ENCODE measurements at places on chromosomes 11 and 22.

- no peak for DNase-seq
These were observed 17.6 kb upstream of the PPFIA1 start for GRCh38 chr11:70252844-70253243.

DNA sequence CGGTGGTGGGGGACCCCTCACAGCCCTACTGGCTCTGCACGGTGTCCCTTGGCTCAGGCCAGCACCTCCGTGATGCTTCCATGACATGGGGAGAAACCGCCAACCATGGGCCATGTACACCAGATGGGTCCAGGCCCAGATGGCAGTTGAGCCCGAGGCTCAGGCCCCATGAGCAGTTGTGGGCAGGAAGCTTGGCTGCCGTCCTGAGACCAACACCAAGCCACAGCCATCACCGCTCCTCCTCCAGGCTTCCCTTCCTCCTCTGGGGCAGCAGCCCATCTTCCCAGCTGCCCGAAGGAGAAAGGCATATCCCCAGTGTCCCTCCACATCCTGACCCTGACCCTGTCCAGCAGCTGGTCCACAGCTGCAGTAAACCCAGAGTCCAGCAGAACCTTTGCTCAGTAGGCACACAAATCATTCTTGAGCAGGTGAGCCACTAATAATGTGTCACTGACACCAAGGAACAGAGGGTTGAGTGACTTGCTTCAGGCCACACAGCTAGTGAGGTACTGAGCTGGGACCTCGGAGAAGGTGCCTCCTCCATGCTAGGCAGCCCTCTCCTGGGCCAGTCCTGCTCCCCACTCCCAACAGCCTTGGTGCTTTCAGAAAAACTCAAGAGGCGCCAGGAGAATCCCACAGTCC is 204.9 kb downstream of the CTTN start:
- DNase-seq, result no peak

GRCh38 chr22:20803696-20804324 is 29.9 kb downstream of the SERPIND1 start:
- DNase-seq, result no peak

DNA sequence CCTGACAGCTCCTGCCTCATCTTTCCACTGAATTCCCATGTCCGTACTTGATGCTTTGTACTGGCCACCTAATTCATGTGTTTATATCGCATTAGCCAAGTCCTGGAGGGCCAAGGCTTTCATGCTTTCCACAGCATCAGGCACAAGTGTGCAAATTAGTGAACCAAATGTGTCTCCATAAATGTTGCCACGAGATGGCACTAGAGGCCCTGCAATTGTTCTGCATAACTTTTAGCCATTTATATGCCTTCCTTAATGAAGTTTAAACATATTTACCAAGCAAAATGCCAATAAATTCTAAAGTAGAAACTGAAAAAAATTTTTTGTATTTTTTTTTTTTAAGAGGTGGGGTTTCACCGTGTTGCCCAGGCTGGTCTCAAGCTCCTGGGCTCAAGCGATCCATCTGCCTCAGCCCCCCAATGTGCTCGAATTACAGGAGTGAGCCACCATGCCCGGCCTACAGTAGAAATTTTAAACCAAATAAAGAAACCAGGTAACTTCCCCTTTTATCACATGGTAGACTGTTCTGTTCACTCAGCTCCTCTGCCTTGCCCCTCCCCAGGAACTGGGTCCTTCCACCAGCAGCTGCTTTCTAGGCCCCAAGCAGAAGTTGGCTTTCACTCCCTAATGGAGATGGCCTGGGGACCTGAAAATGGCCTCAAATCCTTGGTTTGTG is 20.8 kb upstream of the IL18BP start:
- peak; percentile 19 for DNase-seq

DNA sequence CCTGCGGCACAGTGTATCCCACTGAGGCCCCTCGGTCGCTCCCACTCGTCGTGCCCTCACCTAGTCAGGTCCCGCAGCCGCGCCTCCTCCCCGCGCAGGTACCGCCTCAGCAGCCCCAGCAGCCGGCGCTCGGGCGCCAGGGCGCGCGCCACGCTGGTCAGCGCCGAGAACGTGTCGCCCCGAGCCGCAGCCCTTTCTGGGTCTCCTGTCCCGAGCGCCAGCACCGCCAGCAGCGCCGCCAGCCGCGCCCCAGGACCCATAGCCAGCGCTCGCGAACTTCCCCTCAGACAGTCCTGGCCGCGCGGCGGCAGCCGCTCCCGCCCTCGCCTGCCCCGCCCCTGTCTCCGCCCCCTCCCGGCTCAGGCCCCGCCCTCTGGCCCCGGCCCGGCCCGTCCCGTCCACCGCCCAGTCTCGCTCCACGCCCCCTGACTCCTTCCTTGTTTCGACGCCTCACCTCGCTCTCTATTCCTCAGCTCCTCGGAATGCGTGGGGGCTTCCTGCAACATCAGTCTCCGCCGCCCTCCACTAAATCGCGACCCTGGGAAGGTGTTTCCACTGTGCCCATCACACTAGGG is at the start of gene P4HA3:
P4HA3 (minus strand) TSS at position 289 of the 575 bp plus-strand sequence; CDS start at position 260, 29 bp downstream.
- DNase-seq, result no peak

- no peak for DNase-seq
These were observed 62.7 kb downstream of the IGF2 start for GRCh38 chr11:2076441-2076840.

GRCh38 chr22:19962909-19963806 is 21.5 kb upstream of the TXNRD2 start:
- DNase-seq, result no peak

DNA sequence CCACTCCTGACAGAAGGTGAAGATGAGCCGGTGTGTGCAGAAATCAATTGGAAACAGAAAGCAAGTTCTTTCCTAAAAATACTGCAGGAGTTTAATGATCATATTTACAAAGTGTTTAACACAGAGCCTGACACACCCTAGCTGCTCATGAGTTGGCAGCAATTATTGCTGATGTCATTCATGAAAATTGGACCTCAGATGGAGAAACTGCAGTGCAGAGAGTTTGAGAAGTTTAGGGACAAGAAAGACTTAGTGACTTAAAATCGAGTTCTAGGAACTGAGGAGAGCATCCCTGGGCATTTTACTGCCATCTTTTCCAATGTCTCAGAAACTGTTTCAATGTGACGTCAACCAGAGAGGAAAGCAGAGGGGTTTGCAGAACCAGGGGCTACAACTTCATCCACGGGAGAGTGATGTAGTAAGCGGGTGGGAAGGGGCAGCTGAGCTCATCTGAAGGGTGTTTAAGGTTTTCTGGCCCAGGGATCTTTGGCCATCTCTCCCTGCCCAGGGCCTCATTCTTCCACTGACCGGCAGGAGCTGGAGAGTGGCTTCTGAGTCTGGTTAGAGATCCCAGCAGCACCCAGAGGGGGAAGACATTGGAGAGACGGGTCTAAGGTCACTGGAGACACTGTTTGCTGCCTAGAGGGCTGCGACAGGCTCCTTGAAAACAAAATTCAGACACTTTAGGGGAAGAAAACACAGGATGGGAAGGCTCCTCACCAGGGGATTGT is 21.1 kb upstream of the IGLL5 start:
- DNase-seq, result no peak

GRCh38 chr22:44075670-44076069 is 51.6 kb downstream of the PARVB start:
- no peak for DNase-seq

DNA sequence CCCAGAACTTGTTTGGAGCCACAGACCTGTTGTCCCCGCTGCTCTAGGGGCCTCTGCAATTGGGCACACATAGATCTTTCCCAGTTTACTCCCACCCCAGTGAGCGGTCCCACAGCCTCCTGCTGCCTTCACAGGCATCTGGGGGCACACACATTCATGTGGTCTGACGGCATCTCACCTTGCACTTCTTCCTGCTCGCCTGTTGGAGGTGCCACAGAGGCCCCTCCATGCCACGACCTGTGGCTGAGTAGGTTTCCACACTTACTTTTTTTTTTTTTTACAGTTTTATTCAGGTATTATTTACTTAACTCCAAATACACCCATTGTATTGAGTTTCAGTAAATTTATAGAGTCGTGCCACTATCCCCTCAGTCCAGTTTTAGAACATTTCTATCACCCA is 68.9 kb upstream of the SEPTIN5 start:
- DNase-seq, result no peak

DNA sequence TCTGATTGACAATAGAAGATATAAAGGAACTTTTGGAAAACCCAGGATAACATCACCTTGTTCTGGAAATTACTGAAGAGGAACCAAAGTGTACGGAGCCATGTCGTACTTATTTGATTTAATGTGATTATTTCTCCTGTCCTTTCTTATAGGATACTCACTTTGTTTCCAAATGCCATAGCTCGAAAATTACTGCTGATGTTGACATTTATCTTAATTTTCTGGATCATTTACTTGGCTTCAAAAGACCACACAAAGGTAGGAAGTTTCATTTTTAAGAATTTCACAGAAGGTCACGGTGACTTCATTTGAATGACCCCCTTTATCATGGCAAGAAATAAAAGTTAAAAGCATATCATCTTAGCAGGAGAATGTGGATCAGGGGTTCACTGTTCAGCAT is 1.2 kb downstream of the NXPE2 start:
- no peak for DNase-seq

- DNase-seq, result no peak
These were observed 64.7 kb upstream of the CD5 start for GRCh38 chr11:61037441-61038093.

- no peak for DNase-seq
These were observed 17.9 kb upstream of the ADA2 start for GRCh38 chr22:17237038-17237668.

GRCh38 chr11:48172818-48173609 is 43.6 kb upstream of the OR4B1 start:
- DNase-seq, result no peak

GRCh38 chr22:37526376-37526775 is 7.2 kb upstream of the CARD10 start:
- no peak for DNase-seq

- DNase-seq, result no peak
These were observed 49.8 kb upstream of the ARHGAP20 start for GRCh38 chr11:110761991-110762390.

- no peak for DNase-seq
These were observed 142.8 kb upstream of the B3GAT1 start for GRCh38 chr11:134554861-134555260.

DNA sequence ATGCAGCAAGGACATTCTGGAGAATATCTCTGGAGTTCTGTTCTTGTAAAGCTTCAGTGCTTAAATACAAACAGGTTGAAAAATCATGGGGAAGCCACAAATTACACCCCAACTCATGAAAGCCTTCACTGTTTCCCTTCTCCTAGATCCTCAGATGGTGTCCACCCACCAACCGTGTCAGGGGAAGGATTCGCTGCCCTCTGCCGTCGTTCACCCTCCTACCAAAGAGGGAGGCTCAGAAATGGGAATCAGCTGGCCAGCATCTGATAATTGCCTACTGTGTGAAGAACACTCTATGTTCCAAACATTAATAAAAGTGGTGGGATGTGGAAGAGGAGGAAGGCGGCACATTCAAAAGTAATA is 7.4 kb upstream of the HEPACAM start:
- DNase-seq, result peak; percentile 64

DNA sequence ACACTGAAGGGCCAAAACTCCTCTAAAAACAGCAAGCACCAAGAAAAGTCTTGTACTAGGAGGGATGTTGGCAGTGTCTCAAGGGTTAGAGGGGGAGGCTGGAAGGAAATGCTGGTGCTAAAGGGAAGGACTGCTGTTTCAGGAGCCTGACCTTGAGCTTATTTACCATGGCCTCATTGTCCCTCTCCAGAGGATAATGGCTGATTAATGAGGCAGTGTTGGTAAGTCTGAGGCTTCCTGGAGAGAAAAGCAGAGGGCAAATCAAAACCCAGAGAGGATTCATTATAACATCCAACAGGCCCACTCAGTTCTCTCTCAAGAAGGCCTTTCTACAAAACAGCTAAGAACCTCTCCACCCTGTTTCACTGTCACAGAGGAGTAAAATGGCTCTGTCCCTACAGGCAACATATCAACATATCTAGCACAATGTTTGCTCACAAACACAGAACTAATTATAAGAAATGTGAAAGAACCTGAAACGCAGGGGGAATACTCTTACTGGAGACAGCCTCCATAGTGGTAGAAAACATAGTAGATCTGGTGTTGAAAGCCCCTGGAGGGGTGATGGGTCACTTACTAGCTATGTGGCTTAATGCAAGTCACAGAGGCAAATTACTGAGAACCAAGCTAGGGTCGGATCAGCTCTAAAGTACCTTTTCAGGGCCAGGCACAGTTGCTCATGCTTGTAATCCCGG is 31.4 kb downstream of the NUMA1 start:
- no peak for DNase-seq

- DNase-seq, result no peak
These were observed 976.9 kb downstream of the BRD1 start for GRCh38 chr22:48850658-48851287.

- DNase-seq, result no peak
These were observed 2.0 kb downstream of the HEPN1 start for GRCh38 chr11:124920870-124921609.

DNA sequence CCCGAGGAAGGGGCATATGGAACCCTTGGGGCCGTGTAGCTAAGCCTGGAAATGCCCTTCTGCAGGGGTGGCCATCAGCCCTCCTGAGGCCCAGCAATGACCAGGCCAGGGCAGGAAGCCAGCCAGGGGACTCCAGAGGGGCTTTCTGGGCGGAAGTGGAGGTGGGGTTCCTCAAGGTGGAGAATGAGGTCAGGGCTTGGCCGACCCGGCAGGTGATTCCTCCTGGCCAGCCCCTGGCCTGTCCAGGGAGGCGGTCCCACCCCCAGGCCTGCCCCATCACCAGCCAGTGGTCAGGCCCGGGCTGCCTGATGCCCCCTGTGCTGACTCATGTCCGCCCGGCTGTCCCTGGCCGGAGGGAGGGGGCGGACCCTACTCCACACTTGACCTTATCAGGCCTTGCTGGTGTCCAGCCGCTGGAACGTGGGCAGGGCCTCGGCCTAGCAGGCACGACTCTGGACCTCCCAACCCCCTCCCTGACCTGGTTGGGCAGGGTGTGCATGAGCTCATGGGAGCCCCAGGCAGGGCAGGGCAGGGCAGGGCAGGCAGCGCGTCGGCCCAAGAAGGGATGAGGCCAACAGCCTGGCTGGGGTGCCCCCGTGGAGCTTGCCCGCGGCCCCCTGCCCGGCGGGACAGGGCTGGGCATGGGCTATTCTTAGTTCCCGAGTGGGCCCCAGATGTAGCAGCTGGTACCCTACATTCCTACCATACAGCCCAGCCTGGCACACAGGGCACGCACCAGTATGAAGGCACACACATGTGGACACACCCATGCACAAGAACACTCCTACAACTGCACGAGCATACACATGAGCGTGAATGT is 35.9 kb downstream of the RPL3 start:
- peak; percentile 65 for DNase-seq

DNA sequence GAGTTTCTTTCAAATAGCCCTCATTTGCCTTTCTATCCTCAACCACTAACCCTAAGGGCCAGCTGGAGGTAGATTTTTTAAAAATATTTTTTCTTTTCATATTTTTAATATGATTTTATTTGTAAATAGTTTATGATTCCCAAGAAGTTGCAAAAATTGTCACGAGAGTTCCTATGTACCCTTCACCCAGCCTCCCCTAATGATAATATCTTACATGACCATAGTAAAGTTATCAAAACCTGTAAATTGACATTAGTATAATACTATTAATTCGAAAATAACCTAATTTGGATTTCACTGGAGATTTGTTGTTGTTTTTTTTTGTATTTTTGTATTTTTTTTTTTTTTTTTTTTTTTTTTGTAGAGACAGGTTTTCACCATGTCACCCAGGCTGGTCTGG is 495.5 kb downstream of the MIAT start:
- no peak for DNase-seq

- DNase-seq, result no peak
These were observed 140.5 kb downstream of the MIAT start for GRCh38 chr22:26797910-26798309.
